Stimulated activated naive CD4-positive, alpha-beta T cell treated with Interleukin-2 at 50 U/mL for 16 hours (primary cell): ENCODE measurements at places on chromosomes 7 and 10.

GRCh38 chr7:77802557-77803405 lies 4.2 kb downstream of the PHTF2 start:
- no peak for DNase-seq

DNA sequence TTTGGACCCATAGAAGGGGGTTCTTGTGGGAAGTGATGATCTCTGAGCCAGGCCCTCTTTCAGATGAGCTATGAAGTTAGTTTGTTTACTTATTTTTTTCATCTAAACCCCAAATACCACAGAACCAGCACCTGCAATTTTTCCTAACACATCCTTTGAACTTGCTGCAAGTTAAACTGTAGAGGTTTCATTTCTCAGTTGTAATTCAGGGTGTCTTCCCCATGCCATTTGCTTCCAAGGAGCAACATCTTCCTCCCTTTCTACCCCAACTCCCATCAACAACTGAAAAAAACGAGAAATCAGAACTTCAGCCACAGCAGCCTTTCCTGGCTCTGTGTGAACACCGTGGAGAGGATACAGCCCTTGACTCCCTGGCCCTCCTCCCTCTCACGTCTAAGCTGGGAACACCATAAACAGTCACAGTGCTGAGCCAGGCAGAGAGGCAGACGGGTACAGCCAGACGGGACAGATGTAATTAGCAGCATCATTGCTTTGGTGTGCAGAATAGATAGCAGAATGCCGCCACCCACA lies 63.6 kb downstream of the RGS10 start:
- DNase-seq = no peak

- DNase-seq = no peak
These were observed 1276.3 kb upstream of the AUTS2 start for GRCh38 chr7:68321776-68322496.

GRCh38 chr10:44946205-44946604 lies 13.4 kb upstream of the RASSF4 start:
- DNase-seq = no peak

GRCh38 chr7:148242294-148242821 lies 348.2 kb upstream of the C7orf33 start:
- no peak for DNase-seq

DNA sequence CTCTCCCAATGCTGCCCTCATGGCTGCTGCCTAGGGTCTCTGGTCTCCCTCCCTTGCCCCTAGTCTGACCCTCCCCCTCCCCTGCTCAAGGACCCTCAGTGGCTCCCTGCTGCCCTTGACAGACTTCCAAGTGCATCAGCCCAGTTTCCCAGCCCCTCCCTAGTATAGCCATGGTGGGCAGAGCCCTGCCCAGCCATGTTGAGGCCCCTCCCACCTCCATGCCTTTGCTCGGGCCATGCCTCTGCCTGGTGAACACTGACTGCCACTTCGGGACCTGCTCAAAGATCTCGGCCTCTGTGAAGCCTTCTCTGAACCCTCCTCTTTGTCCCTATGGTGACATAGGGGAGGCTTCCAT lies 73.2 kb downstream of the MYL10 start:
- no peak for DNase-seq

DNA sequence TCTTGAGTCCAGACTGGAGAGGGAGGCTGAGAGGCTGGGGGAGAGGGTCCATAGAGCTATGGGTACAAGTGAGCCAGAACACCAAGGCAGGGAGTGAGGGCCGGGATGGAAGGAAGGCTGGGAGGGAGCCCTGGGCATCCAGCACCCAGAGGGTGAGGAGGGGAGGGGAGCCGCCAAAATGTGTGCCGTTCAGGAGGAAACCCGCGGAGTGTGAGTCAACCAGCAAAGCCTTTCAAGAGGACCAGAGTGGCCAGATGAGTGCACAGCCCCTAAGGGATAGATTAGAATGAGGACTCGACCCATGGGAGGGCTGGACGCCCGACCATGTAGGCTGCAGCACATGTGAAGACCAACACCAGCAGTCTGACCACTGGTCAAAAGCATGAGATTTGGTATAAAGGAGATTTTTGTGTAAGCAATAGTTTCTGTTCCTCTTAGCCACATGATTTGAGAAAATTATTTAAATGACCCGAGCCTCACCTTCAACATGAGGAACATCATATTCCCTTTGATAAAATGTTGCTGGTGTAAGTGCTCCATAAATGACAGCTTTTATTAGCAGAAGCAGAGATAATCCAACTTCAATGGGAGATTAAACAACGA lies 179.7 kb upstream of the GRB10 start:
- no peak for DNase-seq

DNA sequence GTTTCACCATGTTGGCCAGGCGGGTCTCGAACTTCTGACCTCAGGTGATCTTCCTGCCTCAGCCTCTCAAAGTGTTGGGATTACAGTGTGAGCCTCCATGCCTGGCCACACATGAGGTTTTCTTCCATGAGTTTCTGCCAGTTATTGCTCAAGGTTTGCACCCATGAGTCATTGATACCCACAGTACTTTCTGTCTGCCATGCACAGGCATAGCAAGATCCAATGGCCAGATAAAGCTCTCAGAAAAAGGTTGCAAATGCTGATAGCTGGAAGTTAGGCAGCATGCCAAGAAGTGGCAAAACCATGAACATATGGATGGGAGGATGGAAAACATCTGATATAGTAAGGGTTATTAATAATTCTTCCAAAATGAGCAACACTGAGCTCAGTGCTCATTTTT lies 298.7 kb upstream of the NRG3 start:
- no peak for DNase-seq

- DNase-seq = no peak
These were observed 547.4 kb downstream of the PHTF2 start for GRCh38 chr7:78345979-78346378.

DNA sequence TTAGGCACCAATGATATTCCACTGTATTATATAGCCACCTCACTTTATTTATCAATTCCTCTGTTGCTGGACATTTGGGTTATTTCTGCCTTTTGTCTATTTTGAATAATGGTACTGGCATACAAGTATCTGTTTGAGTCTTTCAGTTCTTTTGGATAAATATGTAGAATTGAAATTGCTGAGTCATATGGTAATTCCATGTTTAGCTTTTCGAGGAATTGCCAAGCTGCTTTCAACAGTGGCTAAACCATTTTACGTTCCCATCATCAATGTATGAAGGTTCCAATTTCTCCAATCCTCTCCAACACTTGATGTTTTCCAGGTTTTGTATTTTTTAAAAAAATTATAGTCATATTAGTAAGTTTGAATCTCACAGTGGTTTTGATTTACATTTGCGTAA lies 42.3 kb downstream of the JMJD1C start:
- DNase-seq = no peak

- no peak for DNase-seq
These were observed 91.8 kb downstream of the ACTR3B start for GRCh38 chr7:152851326-152851725.

DNA sequence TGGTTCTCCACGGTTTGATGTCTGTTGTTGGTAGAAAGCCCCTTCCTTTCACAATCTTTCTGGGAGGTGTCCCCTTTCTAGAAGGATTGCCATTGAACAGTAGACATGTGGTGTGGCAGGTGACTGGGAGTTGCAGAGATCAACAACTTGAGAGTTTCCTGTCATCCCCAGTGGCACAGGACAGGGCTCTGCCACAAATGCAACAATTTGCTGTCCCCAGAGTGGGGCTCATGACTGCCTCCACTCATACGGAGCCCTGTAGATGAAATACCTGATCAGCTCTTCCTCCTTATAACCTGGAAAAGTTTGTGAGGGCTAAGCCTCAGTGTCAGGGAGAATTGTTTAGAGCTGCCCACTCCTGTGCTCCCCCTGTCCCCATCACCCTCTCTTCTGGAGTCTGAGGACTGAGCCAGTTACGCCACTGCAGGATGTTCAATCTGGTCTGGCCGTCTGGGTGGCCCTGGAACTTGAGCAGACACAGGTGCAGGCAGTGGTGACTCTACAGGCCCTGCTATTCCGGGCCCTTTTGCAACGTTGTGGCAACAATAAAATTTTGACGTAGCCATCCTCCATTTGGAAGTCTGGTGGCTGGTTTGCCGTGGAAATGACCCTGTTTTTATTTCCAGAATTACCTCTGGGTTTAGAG lies 6.5 kb downstream of the DBNL start:
- no peak for DNase-seq

DNA sequence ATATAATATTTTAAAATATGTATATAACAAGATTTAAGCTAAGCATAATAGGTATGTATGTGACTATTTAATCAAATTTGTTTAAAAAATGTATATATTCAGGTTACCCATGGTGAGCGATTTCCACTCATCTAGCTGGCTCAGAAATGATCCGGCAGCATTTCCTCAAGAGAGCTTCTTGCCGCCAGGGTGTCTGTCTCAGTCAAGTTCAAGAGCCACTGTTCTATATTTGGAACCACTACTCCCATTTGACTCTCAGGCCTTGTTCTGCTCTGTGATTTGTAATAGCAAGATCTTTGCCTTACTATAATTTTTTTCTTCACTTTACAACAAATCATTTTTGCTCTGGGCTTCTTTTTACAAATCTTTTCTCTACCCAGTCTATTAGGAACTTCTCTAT lies 48.7 kb upstream of the CNTNAP2 start:
- DNase-seq = no peak

DNA sequence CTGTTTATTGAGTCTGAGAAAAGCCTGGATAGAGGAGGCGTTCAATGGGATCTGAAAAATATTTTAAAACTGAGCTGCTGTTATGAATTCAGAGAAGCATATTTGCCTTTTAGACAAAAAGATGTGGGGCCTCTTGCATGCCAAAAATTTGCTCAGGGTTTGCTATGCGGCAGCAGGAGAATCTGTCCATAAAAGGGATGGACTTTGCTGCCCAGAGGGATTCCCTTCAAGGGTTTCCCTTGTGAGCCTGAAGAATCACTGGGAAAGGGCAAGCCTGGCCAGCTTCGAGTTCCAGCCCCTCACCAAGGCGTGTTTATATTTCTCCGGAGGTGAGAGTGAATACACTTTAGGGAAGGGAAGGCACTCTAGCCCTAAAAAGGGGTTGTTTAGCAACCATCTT lies 55.5 kb upstream of the CALD1 start:
- no peak for DNase-seq

DNA sequence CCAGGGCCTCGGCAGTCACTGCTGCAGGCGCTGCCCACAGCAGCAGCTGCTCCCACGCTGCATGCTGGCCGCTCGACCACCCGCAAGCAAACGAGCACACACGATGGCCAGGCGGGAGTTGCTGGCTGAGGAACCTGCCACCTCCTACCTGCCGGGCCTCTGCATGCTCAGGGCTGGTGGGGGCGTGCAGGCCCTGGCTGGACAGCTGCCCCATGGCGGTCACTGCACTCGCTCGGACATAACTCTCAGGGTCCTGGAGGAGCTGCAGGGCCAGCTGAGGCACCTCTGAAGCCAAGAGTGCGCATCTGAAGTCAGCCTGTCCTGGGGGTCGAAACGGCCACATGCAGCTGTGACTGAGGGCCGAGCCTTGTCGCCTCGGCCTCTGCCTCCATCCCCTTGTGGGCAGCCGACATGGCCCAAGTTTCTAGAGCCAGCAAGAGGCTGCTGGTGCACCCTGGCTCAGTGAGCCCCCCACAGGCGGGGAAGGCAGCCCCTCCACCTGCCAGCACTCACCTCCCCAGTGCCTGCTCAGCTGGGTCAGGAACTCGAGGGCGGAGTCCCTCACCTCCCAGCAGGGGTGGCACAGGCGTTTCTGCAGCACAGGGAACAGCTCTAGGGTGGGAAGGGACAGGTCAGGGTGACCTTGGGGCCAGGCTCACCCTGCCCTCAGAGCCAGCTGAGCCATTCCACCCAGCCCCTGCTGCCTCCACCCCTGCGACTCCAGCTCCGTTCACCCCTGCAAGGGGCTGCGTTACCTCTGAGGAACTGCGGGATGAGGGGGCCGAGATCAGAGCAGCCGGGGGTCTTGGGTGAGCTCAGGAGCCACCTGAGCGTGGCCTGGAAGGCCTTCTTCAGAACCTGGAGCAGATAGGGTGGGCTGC lies 16.1 kb downstream of the BRAT1 start:
- DNase-seq = no peak

GRCh38 chr10:72133517-72133916 lies 45.2 kb upstream of the SPOCK2 start:
- DNase-seq = no peak

DNA sequence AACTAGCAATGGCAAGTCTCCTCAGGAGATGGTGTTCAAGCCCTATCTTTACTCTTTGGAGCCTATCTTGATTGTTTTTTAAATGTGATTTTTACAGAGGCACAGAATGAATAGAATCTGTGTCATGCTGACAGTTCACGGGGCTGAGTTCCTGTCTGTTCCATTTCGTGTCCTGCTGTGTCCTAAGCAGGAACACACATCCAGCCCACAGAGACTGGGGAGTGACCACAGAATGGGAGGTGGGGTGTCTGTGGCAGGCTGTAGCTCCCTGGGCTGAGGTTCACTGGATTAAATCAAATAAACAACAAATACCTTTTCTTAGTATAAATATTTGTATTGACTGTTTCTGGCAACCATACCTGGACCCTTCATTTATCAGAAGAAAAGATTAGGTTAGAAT lies 73.4 kb upstream of the CARD11 start:
- DNase-seq = no peak

DNA sequence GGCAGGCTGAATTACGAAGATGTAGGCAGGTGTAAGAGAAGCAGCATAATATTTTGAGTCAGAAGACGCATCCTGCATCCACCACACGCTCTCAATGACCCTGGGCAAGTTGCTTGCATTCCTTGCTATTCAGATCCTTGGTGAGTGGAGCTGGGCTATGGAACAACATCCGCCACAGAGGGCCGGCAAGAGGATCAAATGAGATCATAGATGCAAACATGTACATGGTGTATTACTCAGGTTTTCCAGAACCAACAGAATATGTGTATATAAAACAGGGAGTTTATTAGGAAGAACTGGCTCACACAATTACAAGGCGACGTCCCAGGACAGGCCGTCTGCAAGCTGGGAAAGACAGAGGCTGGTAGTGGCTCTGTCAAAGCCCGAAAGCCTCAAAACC lies 51.5 kb downstream of the ADAM12 start:
- no peak for DNase-seq

GRCh38 chr7:81676105-81676811 lies 93.6 kb downstream of the HGF start:
- DNase-seq = no peak

DNA sequence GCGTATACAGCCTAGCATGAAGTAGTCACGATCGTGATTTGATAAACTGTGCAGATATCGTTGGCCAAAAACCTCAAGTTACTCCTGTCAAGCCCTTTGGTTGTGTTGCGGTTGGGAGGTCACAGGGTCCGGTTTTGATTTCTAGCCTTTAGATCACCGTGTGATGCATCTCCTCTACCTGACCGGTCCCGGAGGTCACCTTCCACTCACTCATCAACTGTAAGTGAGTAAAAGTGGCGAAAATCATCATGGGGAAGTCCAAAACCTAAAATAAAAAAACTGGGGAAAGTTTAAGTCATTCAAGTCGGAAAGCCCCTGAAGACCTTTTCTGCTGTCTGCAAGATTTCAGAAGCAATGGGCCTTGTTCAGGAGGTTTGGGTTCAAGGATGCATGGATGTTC lies 62.8 kb downstream of the ADARB2 start:
- DNase-seq = no peak
